GM12878 (cell line): ENCODE measurements at places on chromosomes 5 and 9. TPM values are rescaled to one million over a fixed set of nuclear protein-coding genes. Genes with fewer than 3 reads are reported as not detected.

- DNase-seq = no peak
Measured at GRCh38 chr5:6520201-6520600, 71.5 kb downstream of the UBE2QL1 start.

GRCh38 chr5:82106207-82106606, 134.4 kb downstream of the ATG10 start:
- no peak for DNase-seq

DNA sequence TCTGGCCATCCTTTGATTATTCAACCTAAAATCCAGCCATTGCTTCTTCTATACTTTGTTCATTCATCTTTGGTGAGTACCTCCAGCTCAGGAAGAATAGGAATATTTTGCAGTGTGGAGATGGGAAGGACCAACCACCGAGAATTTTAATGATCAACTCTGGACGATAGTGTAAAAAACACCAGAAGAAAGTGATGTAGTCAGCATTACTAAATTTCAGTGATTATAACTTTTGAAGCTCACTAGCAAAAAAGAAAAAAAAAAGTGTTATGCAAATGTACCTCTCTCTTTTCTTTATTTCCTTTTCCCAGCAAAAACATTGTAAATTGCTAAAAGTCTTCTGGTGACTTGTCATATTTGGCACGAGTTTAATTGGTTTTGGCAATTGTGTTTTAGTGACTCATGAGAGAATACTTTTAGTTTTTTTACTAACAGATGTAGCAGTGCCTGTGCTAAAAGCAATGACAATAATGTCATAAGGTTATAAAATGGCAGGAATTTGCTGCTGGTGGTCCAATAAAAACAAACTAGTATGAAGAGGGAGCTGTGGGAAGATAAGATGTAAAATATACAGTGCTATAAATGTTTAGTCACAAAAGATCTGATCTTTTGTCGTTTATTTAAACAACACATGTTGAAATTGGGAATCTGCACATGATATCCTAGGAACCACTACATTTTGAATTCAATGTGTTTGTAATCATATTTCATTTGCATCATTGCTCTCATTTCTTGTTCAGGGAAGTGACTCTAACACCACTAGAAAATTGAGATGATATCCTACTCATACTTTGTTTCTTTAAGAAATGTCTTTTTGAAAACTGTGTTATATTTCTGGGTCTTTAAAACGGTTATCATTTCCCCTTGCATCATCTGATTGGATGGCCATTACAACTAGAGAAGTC, 81.3 kb upstream of the ERCC6L2 start:
- DNase-seq = no peak

DNA sequence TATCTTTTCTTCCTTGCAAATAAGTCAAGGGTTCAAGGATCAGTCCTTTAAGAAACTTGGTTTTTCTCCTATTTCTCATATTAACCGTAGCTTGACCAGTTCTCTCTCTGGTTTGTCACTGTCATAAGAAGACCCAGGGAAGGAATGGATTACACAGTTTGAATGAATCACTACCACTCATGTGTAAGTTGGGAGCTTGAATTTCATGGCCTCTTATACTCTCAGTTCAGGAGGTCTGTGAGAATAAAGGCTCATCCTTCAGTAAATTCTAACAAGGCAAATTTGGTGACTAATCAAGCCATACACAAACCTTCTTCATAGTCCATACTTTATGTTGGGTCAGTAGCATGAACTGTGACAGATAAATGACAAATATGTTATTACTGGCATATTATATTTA, 323.1 kb upstream of the ACTBL2 start:
- DNase-seq = no peak

DNA sequence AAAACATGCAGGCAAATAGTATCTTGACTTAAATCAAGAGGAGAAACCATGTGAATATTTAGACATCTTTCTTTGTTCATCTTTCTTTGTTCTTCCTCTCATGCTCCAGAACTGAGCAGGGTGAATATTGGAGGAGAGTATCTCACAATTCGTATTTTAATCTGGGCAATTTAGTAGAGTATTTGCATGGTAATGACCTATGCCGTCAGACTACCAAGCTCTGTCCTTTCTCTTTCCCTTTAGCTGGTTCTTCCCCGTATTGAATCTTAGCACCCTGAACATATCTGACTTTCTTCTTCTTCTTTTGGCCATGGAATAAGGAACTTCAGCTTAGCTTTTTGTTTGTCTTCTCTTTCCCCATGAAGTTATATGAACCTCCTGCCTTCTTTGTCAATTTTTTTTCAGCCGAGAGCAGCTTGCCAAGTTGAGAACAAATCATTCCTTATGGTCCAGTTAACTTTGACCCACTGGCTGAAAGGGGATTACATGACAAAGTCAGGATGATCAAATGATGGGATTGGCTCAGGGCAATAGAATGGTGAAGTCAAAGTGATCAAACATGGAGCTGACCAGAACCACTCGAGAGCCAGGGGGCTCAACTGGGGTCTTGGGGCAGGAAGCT, 95.8 kb downstream of the DAPK1 start:
- no peak for DNase-seq

ANKRD34B gene
- not detected in 2 replicates for total RNA-seq

GRCh38 chr9:114925039-114925438, 5.4 kb downstream of the TNFSF8 start:
- DNase-seq = no peak

- no peak for DNase-seq
Measured at GRCh38 chr5:35244171-35244570, 13.9 kb upstream of the PRLR start.

KIF4B gene
- 0.05 TPM in 1 of 2 replicates, not detected in the other for total RNA-seq

SPINK5 gene
- not detected in 2 replicates for total RNA-seq
